ENCODE measurements at places on chromosomes 1 and 21. TPM values are rescaled to one million over a fixed set of nuclear protein-coding genes. Genes with fewer than 3 reads are reported as not detected.

The MYOG gene
- total RNA-seq = not detected

The LRRC7 gene
- total RNA-seq = under 0.01 TPM

The CLIC6 gene
- total RNA-seq = 1.2 TPM

The CFHR3 gene
- total RNA-seq = not detected

The DRAM2 gene
- 54.7 TPM for total RNA-seq

The NCAM2 gene
- total RNA-seq = 14.8 TPM

The SPRR2D gene
- not detected for total RNA-seq

The SPRR5 gene
- total RNA-seq = not detected

The FAM163A gene
- total RNA-seq = not detected

The HSF2BP gene
- 1.6 TPM for total RNA-seq

The C1QC gene
- not detected for total RNA-seq

The AKR7A3 gene
- total RNA-seq = 1.2 TPM

The EGLN1 gene
- total RNA-seq = 38.4 TPM

The PLD5 gene
- 0.15 TPM for total RNA-seq

The IFNLR1 gene
- total RNA-seq = not detected

The MTARC2 gene
- 6.1 TPM for total RNA-seq

The CHRM3 gene
- total RNA-seq = under 0.01 TPM

The RUNX3 gene
- total RNA-seq = not detected

The FLG2 gene
- not detected for total RNA-seq

The AK2 gene
- 87.5 TPM for total RNA-seq

The PDC gene
- not detected for total RNA-seq

The SASS6 gene
- total RNA-seq = 0.83 TPM

Data from smooth muscle cell of trachea (primary cell).